ENCODE measurements at places on chromosomes 5 and 9. TPM values are rescaled to one million over a fixed set of nuclear protein-coding genes. Genes with fewer than 3 reads are reported as not detected.
A peak's percentile ranks its signal among the peaks of the same experiment; 100 is the strongest.

The CORO2A gene
- total RNA-seq, result 2.0 TPM

DNA sequence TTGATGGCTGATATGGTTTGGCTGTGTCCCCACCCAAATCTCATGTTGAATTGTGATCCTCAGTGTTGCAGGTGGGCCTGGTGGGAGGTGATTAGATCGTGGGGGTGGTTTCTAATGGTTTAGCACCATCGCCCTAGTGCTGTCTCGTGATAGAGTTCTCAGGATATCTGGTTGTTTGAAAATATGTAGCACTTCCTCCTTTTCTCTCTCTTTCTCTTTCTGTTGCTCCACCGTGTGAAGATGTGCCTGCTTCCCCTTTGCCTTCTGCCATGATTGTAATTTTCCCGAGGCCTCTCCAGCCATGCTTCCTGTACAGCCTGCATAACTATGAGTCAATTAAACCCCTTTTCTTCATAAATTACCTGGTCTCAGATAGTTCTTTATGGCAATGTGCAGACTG lies 111.6 kb downstream of the SREK1 start:
- H3K4me1 ChIP-seq, result no peaks in the 10 kb centered on the region
- no peak overlapping the region for H3K27ac ChIP-seq
- no peaks in the 10 kb centered on the region for H3K27me3 ChIP-seq

The STPG3 gene
- total RNA-seq, result 0.95 TPM

DNA sequence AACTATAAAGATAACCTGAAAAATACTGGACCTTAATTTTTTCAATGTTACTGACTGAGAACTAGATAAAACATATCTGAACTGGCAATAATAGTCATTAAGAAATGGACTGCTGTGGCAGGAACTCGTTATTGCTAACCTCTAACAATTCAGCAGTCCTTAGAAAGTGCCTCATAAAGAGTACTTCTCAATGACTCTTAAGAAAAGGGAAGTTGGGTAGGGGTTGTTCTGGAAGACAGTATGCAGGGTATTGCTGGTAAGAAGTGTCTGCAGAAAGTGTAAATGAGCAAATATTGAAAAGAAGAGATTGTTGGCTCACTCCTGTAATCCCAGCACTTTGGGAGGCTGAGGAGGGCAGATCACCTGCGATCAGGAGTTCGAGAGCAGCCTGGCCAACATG lies 27.9 kb downstream of the FOXD1 start:
- peaks cover 100% of the 10 kb centered on the region for H3K27me3 ChIP-seq
- H3K36me3 ChIP-seq, result no peaks in the 10 kb centered on the region
- no peak overlapping the region for H3K27ac ChIP-seq
- no peaks in the 10 kb centered on the region for H3K4me1 ChIP-seq
- no peak for DNase-seq

The SUSD1 gene
- total RNA-seq, result 15.2 TPM

DNA sequence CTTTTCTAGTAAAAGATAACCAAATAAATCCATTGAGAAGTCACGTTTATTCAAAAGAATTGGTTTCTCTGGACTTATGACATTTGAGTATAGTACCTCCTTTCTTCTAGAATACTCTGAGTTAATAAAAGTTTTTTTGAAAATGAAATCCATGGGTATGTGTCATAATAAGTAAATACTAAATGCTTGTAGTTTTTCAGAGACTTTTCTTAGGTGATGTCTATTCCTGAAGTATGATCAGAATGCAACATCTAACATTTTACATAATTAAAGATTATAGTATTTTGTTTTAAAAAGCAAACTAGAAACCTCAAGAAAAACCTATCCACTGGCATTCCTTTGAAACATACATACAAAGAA lies 63.2 kb downstream of the NFIB start:
- peaks cover 7% of the 10 kb centered on the region for H3K4me1 ChIP-seq
- H3K27ac ChIP-seq, result no peak overlapping the region

DNA sequence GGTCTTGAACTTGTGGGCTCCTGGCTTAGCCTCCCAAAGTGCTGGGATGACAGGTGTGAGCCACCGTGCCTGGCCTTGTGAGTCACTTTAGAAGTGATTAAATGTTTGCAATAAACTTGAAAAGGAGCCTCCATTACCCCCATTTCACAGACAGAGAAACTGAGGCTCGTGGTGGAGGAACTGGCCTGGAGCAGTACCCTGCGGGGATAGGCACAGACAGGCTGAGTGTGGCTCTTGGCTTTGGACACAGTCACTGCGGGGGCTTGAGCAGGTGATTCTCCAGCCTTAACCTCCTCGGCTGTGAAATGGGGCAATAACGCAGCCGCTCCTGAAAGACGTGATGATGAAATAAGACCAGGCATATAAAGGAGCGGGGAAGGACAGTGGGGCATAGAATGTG lies 40.9 kb upstream of the IER5L start:
- no peaks in the 10 kb centered on the region for H3K36me3 ChIP-seq
- H3K27ac ChIP-seq, result no peak overlapping the region
- no peak overlapping the region for H3K4me3 ChIP-seq
- H3K27me3 ChIP-seq, result no peaks in the 10 kb centered on the region
- peaks cover 28% of the 10 kb centered on the region for H3K4me1 ChIP-seq

DNA sequence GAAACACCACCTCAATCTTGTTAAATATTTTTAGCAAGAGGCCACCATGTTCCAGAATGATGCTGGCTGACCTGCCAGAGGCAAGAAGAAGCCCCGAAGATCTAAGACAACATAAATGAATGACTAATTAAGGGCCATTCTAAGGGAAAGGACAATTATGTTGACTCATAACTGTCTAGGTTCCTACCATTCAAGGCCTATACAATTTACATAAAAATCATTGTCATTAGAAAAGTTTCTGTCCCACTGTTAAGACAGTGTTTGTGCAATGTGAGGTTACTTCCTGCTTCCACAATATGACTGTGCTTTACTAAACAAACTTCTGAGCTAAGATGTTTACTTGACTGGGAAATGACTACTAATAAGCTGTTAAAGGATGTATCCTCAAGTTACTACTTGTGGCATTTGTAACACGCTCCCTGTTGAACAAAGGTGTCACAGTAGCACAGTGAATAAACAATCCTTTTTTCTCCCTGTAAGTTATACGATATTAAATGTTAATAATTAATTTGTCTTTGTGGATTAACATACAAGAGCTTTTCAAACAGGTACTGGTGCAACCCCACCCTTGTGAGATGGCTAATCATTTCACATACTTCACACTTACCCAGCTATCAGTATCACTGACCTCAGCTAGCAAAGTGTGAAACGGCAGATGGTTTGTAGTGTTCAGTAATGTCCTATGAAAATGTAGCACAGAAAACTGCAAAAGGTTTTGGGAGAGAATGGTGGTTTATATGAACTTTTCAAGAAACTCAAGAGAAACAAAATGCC lies 195.8 kb downstream of the EFNA5 start:
- no peak overlapping the region for H3K27ac ChIP-seq
- H3K4me1 ChIP-seq, result peaks cover 18% of the 10 kb centered on the region
- no peak overlapping the region for H3K4me3 ChIP-seq
- no peak for DNase-seq

- H3K4me1 ChIP-seq, result peaks cover 10% of the 10 kb centered on the region
- no peak overlapping the region for H3K27ac ChIP-seq
- peaks cover 32% of the 10 kb centered on the region for H3K27me3 ChIP-seq
- DNase-seq, result no peak
- H3K36me3 ChIP-seq, result no peaks in the 10 kb centered on the region
Observed at GRCh38 chr9:126702151-126703001, 88.6 kb downstream of the LMX1B start.

The GABBR2 gene
- total RNA-seq, result 0.06 TPM

The CTXN3 gene
- not detected for total RNA-seq

GRCh38 chr9:121505903-121506735 lies 6.5 kb upstream of the GGTA1 start:
- H3K27me3 ChIP-seq, result peaks cover 18% of the 10 kb centered on the region
- no peaks in the 10 kb centered on the region for H3K36me3 ChIP-seq
- DNase-seq, result no peak
- H3K27ac ChIP-seq, result no peak overlapping the region
- peaks cover 4% of the 10 kb centered on the region for H3K4me1 ChIP-seq

DNA sequence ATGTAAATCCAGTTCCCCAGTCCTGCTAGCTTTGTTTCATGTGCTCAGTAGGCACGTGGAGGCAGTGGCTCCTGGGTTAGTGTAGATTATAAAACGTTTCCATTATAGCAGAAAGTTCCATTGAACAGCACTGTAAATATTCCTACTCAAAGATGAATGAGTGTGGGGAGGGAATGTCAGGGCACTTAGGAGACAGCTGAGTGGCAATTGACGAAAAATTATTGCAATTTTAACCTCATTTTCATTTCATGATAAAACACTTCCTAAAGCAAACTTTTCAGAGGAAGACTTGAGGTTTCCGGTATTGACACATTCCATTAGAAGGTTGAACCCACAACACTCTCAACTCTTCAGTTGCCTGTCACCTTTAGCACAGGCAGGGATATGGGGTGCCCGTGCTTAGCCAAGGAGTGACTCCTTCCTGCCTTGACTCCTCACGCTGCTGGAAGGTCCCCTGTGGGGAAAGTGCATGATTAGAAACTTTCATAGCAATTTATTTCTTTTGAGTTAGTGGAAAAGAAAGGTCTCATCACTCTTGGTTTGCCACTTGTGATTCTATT lies 41.2 kb downstream of the SLC46A2 start:
- H3K27me3 ChIP-seq, result no peaks in the 10 kb centered on the region
- H3K27ac ChIP-seq, result no peak overlapping the region
- no peaks in the 10 kb centered on the region for H3K4me1 ChIP-seq
- no peaks in the 10 kb centered on the region for H3K36me3 ChIP-seq
- no peak overlapping the region for H3K4me3 ChIP-seq
- DNase-seq, result no peak

GRCh38 chr5:174292348-174292747 lies 246.8 kb downstream of the NSG2 start:
- no peak overlapping the region for H3K27ac ChIP-seq
- no peaks in the 10 kb centered on the region for H3K27me3 ChIP-seq
- H3K36me3 ChIP-seq, result no peaks in the 10 kb centered on the region
- H3K4me3 ChIP-seq, result no peak overlapping the region
- no peak for DNase-seq

GRCh38 chr5:143014017-143014651 lies 244.0 kb downstream of the ARHGAP26 start:
- DNase-seq, result peak; percentile 22
- H3K27me3 ChIP-seq, result no peaks in the 10 kb centered on the region
- no peaks in the 10 kb centered on the region for H3K36me3 ChIP-seq
- H3K4me3 ChIP-seq, result no peak overlapping the region
- H3K27ac ChIP-seq, result no peak overlapping the region
- peaks cover 3% of the 10 kb centered on the region for H3K4me1 ChIP-seq

The SHISAL2B gene
- not detected for total RNA-seq

The IRX2 gene
- 122 TPM for total RNA-seq

The PCDHA5 gene
- total RNA-seq, result 1.8 TPM

DNA sequence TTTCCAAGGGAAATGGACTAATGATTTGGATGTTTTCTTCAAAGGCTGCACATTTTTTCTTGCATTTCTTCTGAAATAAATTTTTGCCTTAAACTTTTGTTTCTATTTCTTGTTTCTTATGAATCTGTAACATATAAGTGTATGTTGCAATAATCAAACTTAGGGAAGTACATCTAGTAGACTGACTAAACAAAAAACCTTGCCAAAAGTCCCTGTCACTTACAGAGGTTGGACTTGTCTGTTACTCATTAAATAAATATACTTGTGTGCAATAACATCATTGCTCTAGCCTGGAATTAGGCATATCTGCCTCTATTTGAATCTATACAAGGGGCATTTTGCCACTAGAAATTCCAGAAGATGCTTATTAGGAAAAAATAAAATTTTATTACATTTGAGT lies 56.6 kb downstream of the C6 start:
- H3K4me1 ChIP-seq, result no peaks in the 10 kb centered on the region
- no peak overlapping the region for H3K27ac ChIP-seq
- H3K36me3 ChIP-seq, result no peaks in the 10 kb centered on the region
- DNase-seq, result peak; percentile 67

DNA sequence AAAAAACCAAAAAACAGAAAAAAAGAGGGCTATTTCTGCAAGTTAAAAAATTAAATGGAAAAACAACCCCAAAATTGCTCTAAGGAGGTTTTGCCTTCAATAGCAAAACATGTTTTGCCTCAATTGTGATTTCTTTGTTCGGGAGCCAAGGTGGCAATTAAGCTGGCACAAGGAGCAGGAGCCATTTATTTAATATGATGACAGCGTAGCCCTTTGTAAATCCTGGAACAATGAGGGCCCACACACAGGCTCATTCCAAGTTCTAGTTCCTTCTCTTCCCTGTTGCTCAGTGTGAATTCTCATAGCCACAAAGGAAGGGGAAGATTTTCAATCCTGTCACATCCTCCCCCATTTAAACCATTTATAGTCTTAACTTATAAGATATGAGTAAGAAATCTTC lies 353.2 kb downstream of the PDE4D start:
- no peak overlapping the region for H3K4me3 ChIP-seq
- H3K27me3 ChIP-seq, result no peaks in the 10 kb centered on the region
- no peak overlapping the region for H3K27ac ChIP-seq
- H3K4me1 ChIP-seq, result no peaks in the 10 kb centered on the region

- DNase-seq, result no peak
- no peaks in the 10 kb centered on the region for H3K36me3 ChIP-seq
- peak overlapping the region; percentile 90 for H3K27ac ChIP-seq
- H3K27me3 ChIP-seq, result no peaks in the 10 kb centered on the region
- H3K4me3 ChIP-seq, result no peak overlapping the region
Observed at GRCh38 chr9:20685769-20686168, 1.7 kb downstream of the FOCAD start.

The NFIL3 gene
- total RNA-seq, result 19.7 TPM

The ADAMTS13 gene
- total RNA-seq, result 12.2 TPM

The CBY3 gene
- 0.18 TPM for total RNA-seq

GRCh38 chr5:14497311-14497710 lies 84.3 kb upstream of the OTULINL start:
- H3K27ac ChIP-seq, result no peak overlapping the region
- no peaks in the 10 kb centered on the region for H3K4me1 ChIP-seq
- no peak for DNase-seq
- peaks cover 39% of the 10 kb centered on the region for H3K36me3 ChIP-seq
- no peaks in the 10 kb centered on the region for H3K27me3 ChIP-seq

DNA sequence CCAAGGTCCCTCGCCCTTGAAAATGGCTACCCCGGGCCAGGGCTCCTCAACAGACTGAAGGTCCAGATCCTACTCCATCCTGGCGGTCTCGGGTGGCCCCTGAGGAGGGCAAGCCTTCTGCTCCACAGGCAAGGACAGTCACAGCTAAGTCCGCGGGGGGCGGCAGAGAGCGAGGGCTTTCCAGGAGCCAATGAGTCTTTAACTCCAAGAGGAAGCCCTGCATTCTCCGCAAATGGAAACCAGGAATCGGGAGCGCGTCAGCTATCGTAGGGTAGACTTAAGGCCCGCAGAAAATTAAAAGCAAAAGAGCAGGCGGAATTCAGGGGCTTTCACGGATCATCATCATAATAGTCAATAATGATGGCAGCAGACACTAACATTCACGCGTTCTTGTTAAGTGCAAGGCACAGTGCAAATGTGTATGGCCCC lies 87.8 kb upstream of the TNFAIP8 start:
- no peaks in the 10 kb centered on the region for H3K36me3 ChIP-seq
- peak; percentile 95 for DNase-seq
- no peaks in the 10 kb centered on the region for H3K27me3 ChIP-seq
- H3K4me3 ChIP-seq, result peak overlapping the region; percentile 63
- no peak overlapping the region for H3K27ac ChIP-seq
